Muscle of back (tissue), 13 donors: ENCODE measurements at places on chromosomes 16 and 17. TPM values are rescaled to one million over a fixed set of nuclear protein-coding genes. Genes with fewer than 3 reads are reported as not detected.
A peak's percentile ranks its signal among the peaks of the same experiment; 100 is the strongest.

DNA sequence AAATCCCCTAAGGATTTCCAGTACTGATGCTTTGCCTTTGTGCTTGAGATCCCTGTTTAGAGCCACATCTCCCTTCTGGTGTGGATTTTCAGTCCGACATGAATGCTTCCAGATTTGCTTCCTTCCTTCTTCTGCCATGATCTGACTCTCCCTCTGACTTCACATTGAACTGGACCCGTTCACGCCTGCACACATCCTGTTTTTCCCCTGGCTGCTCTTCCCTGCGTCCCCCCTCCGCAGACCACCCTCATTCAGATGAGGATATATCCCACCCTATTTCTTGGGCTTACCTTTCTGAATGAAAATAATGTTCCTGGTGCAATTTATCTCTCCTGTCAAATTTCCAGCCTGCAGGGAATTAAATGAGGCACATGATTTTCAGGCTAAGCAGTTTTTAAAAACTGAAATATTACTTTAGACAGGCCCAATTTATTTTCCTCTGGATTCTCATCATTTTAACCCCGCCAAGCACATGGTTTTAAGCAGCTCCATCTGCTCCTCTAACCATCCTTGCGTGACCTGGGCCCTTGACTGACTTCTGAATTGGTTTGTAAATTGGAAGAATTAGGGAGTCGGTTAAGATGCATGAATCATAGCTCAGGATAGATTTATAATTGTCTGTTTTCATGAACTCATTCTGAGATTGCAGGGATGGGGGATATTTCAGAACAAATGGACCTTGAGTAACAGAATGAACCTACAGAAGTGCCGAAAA lies 59.2 kb downstream of the BMERB1 start:
- DNase-seq = peak; percentile 92

GRCh38 chr17:43430936-43431713 lies 32.3 kb downstream of the ARL4D start:
- DNase-seq = no peak

DNA sequence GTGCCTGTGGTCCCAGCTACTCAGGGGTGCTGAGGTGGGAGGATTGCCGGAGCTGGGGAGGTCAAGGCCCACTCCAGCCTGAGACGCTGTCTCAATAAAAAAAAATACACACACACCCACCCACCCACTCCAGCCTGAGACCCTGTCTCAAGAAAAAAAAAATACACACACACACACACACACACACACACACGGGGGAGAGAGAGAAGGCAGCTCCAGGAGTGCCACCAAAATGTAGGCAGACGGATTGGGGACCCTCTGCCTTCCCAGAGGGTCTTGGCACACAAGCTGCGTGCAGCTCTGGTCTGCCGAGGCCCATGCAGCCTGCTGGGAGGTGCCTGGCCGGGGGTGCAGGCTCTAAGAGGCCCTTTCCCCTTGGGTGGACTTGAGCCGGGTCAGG lies 5.9 kb upstream of the NUDT16L1 start:
- DNase-seq = no peak

GRCh38 chr16:89506791-89507191 lies 1.4 kb upstream of the SPG7 start:
- DNase-seq = no peak

The STAC2 gene
- 0.54 TPM for polyA plus RNA-seq

The SENP3 gene
- polyA plus RNA-seq = 35.9 TPM

The RMI2 gene
- polyA plus RNA-seq = 6.6 TPM

The ANKFN1 gene
- polyA plus RNA-seq = 4.7 TPM
